CD4-positive, alpha-beta T cell treated with Interferon gamma for 1 hour (primary cell): ENCODE measurements at places on chromosomes 6 and 20.

DNA sequence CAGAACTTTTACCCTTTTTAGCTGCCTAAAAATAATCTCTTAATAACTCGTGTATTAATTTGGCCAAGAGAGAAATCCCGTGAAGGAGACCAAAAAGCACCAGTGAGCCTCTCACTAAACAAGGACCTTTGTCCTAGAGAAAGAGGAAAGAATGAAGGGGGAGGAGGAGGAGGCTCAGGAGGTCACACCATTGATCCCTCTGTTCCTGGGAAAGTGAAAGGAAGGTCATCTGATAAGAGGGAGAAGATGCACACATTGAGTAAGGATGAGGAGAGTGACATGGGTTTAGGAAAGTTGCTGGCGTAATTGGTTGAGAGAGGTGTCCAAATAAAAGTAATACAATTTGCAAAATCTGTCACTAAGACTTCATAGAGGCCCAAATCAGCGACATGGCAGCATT, 49.2 kb downstream of the HLA-DPB1 start:
- no peak for DNase-seq

- DNase-seq, result peak; percentile 4
Observed at GRCh38 chr6:109008537-109009235, 86.0 kb downstream of the SESN1 start.

- no peak for DNase-seq
Observed at GRCh38 chr20:39245685-39246311, 283.7 kb downstream of the DHX35 start.

DNA sequence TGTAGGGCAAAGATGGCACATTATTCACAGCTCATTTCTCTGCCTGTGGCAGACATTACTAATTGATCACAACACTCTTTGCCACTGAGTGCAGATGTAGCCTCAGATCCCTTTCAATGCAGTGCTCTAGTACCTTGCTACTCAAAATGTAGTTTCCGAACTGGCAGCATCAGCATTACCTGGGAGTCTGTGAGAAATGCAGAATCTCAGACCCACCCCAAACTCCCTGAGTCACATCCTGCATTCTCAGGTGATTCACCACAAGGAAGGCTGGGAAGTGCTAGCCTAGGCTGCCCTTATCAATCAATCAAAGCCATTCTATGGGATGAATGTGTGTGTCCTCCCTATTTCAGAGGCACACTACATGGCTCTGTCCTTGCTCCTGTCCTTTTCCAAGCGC, 58.5 kb downstream of the PCNA start:
- no peak for DNase-seq

DNA sequence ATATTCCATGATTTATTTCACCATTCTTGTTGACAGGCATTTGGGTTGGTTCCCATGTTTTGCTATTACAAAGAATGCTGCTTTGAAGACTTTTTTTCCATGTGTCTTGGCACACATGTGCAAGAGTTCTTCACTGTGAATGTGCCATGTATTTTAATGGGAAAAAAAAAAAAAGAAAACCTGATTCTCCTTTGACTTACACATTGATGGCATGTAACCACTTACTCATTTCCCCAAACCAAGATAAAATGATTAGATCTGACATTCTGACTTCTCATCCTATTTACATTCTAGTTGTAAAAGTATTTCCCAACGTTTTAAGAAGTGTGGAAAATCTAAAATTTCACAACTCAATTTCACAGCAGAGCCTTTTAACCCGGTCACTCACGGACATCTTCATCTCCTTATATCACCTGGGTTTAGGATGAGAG, 4.4 kb downstream of the CAP2 start:
- DNase-seq, result no peak

- DNase-seq, result peak; percentile 59
Observed at GRCh38 chr20:21505161-21505809, 8.6 kb downstream of the NKX2-2 start.

DNA sequence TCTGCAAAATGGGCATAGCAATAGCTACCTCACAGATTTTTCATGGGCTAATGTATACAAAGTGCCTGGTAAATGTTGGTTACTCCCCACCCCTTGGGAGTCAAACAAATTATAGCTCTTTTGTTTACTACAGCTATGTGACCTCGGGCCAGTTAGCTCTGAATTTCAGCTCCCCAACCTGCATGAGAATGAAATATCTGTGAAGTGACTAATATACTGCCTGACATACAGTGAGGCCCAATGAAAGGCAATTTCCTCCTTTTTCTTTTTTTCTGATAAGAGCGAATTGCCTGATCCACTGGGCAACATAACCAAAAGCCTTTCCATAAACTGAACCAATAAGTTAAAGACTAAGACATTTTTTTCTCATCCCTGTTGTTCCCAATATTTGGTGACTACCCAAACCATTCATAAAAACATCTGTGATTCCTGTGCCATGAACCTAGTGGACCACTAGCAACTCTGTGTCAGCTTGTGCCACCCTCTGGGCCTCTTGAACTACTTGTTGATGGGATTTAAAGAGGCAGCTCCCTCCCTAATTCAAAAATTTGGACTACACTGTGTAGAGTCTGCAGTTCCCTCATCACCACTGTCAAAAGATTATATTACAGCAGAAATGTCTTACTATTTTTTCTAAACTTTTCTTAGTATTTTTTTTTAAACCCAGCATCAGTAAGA, 91.9 kb upstream of the TMEM30A start:
- no peak for DNase-seq

GRCh38 chr20:50312682-50313521, 122.3 kb downstream of the CEBPB start:
- DNase-seq, result no peak

DNA sequence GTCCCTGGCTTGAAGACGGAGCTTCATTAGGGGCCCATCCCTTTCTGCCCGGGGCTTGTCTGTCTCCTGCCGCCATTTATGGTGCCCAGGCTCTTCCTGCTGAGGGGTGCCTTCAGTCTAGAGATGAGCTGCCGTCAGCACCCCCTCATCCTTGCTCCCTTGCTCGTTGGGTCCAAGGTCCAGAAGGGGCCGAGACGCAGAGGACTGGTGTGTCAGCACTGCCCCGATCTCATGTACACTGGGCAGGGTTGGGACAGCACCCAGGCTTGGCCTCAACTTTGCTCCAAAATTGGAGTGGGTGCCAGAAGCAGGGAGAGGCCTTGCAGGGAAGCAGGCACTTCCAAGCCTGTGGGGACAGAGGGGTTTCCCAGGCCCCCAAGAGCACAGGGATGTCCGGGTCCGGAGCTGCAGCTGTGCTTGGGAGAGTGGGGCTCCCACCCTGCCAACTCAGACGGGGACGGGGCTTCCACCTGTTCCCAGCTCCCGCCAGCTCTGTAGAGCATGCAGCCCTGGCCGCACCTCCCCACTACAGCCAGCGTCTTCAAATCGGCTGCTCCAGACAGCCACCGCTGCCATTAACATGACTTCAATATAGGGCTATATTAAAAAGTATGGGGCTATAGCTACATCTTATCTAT, 488.8 kb downstream of the TENT5A start:
- DNase-seq, result no peak

DNA sequence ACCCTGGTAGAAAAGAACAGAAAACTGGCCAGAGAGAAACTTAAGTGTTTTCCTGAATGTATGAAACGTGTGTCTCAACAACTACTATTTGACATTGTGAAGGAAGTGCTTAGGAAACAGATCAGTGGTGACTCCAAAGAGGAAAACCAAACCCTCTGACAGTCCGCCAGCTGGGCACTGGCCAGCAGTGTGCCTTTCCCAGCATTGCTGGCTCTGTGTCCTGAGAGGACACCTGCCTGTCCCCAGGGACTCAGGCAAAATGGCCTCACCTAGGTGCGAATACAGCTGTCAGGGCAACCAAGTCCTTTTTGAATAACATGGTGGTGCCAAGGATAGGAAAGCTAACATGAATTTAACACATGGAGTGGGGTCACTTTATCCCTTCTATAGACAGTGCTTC, 72.5 kb downstream of the NDUFAF5 start:
- no peak for DNase-seq

- no peak for DNase-seq
Observed at GRCh38 chr20:48267860-48268633, 482.8 kb upstream of the SULF2 start.

DNA sequence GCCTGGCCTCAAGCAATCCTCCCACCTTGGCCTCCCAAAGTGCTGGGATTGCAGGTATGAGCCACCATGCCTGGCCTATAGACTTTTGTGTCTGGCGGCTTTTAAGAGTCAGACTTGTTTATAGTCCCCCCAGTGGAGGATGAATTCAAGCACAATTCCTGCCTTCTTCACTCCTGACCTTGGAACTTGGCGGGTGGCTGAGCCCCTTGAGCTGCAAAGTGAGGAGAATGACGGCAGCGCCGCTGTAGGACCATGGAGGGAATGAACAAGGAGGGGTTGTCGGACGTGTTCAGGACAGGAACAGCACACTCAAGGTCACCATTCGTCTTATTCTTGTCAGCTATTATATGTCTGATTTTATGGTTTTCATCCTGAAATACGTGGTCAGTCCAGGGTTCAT, 265.4 kb downstream of the CDH4 start:
- no peak for DNase-seq

- DNase-seq, result no peak
Observed at GRCh38 chr6:122482750-122483080, 11.1 kb upstream of the SERINC1 start.

GRCh38 chr6:37207903-37208456, 38.0 kb downstream of the PIM1 start:
- DNase-seq, result peak; percentile 88

DNA sequence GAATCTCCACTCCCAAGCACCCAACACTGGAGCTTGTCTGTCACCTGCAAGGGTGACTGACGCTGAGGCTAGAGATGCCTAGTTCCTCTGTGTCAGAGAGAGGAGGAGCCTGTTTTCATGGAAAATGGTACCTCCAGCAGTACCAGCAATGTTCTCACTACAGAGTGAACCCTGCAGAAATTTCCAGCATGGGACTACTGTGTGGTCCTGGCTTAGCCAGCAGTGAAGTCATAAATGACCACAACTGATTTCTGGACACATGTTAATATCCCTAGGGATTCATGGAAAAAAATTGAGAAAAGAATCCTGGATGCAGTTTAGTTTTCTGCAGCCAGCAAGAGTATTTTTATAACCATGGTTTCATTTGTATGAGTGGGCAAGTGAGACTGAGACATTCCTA, 468.1 kb downstream of the CD83 start:
- no peak for DNase-seq

DNA sequence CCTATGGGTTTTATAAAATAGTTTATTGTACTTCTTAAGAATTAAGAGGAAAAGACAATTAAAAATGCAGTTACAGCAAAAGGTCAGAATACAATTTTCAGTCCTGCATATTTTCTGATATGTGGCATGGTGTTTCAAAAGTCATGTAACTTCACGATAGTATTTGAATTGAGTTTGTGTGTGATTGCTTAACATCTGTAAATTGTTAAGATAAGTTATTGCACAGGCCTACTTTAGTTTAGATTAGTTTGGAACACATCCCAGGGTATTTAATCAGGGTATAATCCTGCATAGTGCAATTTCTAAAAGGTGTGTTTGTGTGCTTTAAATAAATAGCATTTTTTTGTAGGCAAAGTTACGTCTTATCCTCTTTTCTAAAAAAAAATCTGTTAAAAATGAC, 289.6 kb downstream of the RIMS1 start:
- no peak for DNase-seq

DNA sequence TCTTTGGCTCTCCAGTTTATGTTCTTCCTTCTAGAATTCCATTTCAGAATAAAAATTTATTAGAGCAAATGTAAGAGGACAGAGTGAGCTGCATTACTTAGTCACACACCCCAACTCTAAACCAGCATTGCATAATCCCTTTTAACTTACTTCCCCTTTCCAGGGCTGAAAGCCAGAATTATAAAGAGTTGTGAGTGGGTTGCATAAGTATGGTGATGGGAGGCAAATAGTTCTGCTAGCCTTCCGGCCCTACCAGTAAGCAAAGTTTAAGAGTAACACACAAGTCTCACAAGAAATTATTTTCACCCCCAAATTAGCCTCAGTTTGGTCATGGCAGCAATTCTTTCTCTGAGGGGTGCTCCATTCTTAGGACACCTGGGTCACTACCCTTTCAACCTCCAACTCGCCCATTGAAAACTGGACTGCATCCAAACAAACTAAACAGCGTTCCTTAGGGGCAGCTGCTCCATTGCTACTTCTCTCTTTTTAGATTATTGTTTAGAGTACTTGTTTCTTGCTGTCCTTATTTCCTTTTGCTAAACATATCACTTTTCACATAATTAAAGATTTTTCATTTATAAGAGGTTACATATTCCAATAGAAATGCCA, 1.6 kb downstream of the KIAA0408 start:
- DNase-seq, result no peak

- DNase-seq, result no peak
Observed at GRCh38 chr6:131182991-131183425, 47.7 kb downstream of the AKAP7 start.

DNA sequence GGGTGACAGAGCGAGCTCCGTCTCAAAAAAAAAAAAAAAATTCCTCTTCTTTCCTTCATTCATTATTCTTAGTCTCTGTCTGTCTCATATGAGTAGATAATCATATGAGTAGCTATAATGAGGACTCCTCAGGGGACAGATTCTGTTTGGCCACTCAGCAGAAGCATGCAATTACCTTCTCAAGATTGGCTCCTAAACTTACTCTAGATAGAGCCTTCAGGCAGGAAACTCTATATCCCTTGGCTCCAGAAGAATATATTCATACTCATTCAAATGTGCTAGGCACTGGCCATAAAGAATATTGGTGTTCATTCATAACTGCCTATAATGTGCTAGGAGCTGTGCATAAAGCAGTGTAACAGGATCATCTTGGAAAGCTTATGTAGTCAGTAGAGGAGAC, 2.2 kb upstream of the ACAT2 start:
- DNase-seq, result no peak

DNA sequence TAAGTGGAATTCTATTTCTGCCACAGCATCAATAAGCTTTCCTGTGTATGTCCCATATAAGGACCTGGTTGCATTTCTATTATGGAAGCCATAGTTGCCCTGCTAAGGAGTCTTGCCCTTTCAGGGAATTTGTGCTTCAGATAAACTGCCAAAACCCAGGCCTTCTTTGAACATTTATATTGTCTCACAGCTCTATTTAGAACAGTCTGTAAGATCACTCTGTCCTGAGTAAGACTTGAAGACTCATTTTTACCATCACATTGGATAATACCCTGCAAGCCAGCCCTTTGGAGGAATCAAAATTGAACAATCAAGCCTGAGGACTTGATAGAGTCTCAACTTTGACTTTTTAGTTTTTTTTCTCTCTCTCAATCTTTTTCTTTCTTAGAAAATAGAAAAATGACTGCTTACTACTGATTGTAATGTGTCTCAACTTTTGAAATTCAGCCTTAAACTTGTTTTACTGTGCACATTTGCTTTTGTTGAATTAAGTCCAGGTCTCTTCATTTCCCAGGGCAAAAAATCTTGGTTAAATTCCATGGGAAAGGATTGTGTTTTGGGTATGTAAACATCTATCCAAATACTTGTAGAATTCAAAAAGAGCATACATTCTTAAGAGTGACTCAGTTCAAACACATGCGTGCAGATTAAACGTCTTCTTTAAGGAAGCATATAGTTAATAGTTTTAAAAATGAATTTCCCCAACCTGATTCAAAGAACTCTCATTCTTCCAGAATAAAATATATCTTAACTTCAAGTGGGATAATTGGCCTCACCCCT, 91.2 kb downstream of the PLCB1 start:
- DNase-seq, result no peak
